ENCODE measurements at places on chromosomes 5 and 9. TPM values are rescaled to one million over a fixed set of nuclear protein-coding genes. Genes with fewer than 3 reads are reported as not detected.

The GDNF gene
- total RNA-seq, result under 0.01 TPM

The YIPF5 gene
- 74.0 TPM for total RNA-seq

The PCDHGA6 gene
- under 0.01 TPM for total RNA-seq

The TOR4A gene
- 36.1 TPM for total RNA-seq
